Right lung (tissue), 10 donors: ENCODE measurements at places on chromosomes 1 and 21.

DNA sequence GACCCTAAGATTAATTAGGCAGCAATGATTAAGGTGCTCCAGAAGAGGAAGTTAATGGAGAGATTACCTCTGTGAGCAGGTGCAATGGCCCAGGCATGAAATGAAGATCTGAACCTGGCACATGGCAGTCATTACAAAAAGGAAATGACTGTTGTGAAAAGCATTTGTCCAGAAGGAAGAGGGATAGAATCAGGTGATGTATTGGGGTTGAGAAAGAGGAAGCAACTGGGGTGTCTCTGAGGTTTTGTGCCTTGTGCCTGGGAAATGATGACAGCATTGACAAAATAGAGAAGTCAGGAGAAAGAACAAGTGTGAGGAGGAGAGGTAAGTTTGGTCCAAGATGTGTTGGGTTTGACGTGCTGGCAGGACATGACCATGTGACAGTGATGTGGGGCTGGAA, 5.6 kb downstream of the CRCT1 start:
- no peak for DNase-seq

DNA sequence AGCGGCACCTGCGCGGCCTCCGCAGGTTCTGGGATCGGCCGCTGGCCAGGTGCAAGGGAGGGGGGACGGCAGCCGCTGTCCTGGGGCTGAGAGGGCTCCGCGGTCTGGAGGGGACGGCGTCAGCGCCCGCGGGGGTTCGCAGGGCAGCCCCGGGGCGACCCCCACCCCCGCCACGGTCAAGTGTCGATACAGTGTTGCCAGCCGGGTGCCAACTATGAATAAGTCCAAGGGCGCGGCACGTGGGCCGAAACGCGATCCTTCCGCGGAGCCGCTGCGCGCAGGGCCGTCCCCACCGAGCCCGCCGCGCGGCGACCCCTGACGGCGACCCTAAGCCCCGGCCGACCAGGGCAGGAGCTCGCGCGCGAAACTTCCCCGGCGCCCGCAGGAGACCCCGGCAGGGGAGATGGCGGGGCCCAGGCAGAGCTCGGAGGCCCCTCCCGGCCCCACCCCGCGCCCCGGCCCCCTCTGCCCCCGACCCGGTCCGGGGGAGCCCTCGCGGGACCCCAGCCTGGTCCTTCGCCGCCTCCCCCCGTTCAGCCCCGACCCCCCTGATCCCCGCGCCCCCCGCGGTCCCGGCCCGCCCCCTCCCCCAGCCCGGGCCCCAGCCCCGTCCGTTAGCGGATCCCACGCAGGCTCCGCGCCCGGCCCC, 586 bp upstream of the AGPAT3 start:
- DNase-seq = no peak

DNA sequence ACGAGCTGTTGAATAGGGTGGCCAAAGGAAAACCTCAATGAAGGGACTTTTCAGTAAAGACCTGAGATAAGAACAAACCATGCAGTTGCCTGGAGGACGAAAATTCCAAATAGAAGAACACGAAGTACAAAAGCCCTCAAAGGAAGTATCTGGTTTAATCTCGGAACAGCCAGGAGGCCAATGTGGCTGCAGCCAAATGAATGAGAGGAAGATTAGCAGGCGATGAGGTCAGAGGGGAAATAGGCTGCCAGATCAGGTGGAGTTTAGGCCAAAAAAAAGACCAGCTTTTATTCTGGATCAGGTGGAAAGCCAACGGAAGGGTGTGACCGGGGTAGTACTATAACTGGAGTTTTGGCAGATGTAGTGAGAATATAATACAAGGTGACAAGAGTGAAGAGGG, 43.7 kb downstream of the SRSF11 start:
- DNase-seq = no peak

GRCh38 chr1:8864713-8865344, 13.7 kb downstream of the ENO1 start:
- DNase-seq = no peak

DNA sequence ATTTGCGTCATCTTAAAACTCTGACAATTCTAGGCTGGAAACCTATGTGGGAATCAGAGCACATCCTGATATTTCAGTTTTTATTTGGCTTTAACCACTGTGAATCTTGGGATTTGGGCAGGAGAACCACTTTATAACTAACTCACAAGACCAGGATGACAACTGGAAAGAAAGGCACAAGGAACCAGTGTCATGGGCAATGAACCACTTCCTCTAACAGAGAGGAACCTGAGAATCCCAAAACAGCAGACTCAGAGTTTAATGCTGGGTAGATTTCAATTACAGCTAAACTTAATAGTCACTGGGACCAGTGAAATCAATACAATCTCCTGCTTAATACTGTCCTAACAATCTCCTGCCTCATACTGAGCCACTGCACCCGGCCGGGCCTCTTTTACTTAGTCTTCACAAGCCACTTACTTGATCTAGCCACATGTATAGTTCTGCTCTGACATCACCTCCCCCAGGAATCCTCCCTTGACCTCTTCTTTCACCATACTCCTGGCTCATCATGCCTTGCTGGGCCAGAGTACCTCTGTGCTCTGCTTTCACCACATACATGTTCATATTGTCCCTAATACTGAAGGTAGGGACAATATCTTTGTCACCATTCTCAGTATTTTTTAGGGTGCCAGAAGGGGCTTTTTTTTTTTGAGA, 20.2 kb upstream of the SLFNL1 start:
- no peak for DNase-seq

- no peak for DNase-seq
Measured at GRCh38 chr1:37159102-37159501, 124.8 kb upstream of the GRIK3 start.

DNA sequence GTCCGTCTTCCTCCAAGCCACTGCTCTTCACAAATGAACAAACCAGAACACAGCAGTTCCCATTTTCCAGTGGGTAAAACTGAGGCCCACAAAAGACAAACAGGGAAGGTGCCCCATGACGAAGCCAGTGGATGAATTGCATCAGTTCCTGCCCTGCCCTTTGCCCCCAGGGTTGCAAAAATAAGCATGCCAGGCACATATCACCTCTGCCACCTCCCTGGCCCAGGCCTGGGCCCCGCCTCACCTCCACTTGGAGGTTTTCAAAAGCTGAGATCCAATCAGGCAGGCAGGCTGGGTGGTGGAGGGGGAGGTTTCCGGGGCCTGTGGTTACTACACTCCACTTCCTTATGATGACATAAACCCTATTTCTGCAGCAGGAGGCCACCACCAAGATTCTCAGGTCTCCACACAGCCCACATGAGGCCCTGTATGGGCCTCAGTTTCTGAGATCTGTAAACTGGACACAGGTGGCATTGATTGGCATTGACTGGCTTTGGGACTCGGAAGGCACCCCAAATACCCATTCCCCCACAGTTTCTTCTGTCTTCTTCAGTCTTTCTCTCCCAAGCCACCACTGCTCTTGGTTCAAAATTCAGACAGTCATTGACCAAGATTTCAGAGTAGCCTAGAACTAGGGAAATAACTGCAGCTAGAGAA, 4.1 kb downstream of the KIF21B start:
- DNase-seq = no peak

GRCh38 chr1:32349211-32349708, 13.0 kb downstream of the FAM229A start:
- no peak for DNase-seq

- no peak for DNase-seq
Measured at GRCh38 chr1:9073143-9073542, 3.7 kb upstream of the SLC2A5 start.

- no peak for DNase-seq
Measured at GRCh38 chr1:236078993-236079392, 14.1 kb upstream of the NID1 start.

DNA sequence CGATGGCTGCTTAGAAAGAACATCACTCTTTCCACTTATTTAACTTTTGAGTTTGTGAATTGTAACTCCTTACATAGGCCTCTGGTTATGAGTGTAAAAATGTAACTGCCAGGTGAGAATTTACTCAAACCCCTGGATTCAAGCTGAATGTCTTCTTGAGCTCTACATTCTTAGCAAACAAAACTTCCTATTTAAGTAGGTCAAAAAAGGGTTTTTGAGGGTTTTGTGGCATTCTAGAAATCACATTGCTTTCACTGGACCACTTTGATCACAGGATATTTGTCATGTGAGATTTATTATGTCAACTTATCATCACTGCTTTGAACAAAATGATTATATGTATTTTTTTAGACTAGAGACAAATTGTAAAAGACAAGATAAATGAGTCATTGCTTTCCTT, 5.7 kb downstream of the IL23R start:
- no peak for DNase-seq

DNA sequence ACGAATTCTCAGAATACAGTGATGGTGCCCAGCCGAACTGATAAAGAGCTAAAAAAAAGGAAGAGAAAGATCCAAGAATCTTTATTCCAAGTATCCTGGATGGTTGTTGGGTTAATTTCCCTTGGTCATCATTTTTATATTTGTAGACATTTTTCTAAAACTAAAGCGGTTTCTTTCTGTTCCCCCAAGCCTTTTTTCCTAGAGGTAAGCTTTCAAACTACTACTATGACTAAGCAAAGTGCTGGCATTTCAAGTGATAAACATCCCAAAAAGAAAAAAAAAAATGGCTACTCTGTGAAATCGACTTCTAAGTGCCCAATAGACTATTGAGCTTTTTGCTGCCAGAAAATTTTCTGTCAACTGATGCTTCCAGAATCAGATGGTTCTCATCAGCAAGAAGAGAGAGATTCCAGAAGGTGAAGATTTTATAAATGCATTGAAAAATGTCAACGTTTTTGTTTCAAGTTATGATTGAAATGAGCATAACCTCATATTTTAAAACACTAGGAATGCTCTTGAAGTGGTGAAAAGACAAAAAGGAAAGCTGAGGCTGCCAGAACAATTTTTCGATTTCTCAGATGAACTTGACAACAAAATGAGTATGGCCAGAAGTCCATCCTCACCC, 96.1 kb upstream of the ZC3H11B start:
- DNase-seq = no peak

GRCh38 chr1:91787919-91788318, 98.0 kb downstream of the TGFBR3 start:
- no peak for DNase-seq

DNA sequence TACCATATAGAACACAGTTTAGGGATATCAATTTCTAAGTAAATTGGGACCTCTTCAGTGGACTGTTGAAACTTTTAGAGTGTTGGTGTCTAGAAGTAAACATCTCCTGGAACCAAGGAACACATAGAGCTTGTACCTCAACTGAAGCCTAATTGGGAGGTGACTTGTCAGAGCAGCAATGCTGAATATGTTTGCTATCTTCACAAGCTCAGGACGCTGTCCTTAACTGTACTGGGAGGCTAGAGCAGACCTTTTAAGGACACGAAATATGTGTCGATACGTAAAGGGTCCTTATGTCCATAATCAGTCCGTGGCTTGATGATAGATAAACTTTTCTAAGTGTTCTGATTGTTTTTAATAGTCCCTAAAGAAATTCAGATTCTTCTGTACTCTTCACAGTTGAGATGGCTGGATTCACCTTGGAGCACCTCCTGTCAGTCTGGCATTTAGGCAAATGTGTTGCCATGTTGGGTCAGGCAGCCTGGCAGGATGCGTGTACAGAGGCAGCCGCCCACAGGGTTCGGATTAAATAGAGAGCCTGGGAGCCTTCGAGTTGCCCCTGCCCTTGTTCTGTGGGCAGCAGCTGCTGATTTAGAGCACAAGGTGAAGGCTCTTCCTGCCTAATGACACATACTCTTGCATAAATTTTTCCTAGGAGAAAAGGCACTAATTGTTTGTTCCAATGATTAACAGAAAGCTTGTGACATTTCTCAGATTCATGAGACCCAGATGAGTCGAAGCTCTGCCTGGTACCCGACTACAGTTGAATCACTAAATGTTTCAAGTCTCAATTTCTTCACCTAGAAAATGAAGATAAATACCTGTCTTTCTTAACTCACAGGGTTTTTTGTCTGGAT, 3.6 kb downstream of the ACTN2 start:
- no peak for DNase-seq

DNA sequence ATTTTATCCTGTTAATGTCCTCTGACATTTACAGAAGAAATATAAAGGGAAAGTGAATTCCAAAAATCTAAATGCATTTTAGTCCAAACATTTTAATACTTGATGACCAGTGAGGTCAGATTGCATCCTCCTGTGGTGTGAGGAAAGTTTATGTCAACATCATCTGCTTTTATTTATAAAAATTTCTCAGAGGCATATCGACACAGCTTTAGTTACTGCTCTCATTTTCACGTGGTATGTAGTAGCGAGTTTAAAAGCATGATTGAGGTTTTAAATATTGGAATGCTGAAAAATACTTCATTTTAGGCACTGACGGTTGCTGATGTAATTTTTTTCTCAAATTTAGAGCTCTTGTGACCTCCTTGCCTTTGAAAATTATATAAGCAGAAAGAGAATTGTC, 234.8 kb downstream of the HMCN1 start:
- DNase-seq = no peak

DNA sequence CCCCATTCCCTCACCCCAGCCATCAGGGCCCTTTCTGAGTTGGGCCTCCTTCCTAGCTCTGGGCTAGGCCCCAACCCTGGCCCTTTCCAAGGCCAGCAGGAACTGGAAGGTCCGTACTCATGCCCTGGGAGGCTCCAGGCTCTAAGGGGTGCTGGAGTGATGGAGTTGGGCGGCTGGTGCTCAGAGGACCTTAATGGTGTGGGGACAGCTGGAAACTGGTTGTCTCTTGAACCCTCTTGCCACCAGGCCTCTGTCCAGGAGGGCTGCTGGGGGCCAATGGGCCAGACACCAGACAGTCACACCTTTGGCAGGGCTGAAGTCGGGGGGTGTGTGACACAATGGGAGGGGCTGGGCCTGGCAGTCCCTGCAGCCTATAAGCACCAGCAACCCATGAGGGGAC, 9.2 kb upstream of the PADI1 start:
- DNase-seq = no peak

DNA sequence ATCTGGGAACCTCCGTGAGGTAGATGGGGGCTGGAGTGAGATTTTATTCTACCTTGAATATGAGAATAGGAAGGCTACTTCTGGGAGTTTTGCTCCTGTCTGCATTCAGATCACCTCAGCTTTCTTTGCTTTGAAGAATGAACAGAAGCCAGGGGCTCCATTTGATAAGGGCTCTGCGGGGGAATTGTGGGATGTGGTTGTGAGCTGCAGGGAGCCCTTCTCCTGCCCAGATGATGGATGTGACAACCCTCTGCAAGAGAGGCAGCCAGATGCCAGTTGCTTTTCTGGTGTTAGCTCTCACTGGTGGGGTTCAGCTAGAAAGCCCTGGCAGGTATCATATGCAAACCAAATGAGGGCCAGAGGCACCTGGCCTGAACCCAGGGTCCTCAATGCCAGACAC, 21.5 kb downstream of the IER5 start:
- no peak for DNase-seq

DNA sequence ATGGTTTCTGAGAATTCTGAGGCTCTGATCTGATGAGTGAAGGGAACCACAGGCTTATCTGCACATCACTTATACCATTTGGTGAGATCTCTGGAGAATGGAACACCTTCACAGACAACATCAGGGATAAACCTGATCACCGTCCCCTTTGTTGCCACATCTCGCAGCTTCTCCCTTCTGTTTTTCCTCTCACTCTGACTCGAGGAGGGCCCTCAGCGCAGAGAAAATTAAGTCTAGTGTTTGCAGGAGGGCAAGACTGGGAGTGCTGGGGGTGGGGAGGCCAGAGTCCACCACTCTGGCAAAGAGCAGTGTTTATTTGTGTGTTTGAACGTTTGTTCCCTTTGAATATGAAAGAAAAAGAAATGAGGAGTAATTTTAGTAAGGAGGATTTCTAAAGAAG, 29.0 kb upstream of the BATF3 start:
- DNase-seq = no peak
